ENCODE measurements at places on chromosomes 5 and 9.
A peak's percentile ranks its signal among the peaks of the same experiment; 100 is the strongest.

DNA sequence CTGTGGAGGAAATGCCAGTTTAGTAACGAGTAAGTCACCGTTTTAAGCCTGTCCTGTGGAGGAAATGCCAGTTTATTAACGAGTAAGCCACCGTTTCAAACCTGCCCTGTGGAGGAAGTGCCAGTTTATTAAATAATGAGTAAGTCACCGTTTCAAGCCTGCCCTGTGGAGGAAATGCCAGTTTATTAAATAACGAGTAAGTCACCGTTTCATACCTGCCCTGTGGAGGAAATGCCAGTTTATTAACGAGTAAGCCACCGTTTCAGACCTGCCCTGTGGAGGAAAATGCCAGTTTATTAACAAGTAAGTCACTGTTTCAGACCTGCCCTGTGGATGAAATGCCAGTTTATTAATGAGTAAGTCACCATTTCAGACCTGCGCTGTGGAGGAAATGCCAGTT is 18.9 kb upstream of the PDCD6 start:
- DNase-seq, result no peak

- no peak for DNase-seq
Measured at GRCh38 chr9:94611638-94612068, 18.0 kb upstream of the FBP2 start.

DNA sequence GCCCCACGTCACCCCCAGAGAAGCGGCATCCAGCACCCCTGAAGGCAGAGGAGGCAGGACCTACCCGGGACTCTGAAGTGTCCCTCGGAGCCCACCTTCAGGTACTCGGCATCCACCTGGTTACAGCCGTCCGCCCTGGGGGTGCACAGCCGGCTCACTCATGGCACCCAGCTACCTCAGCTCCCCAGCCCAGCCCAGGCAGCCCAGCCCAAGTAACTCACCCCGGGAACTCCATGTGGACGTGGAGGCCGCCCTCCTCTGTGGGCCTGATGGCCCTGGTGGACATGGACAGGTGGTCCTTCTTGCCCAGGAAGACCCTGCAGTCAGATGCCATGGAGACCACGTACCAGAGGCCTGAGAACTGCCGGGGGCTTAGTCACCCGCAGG is 676 bp downstream of the LCN15 start:
- no peak for DNase-seq

GRCh38 chr5:61538722-61539501 is 206.9 kb downstream of the ZSWIM6 start:
- no peak for DNase-seq

- DNase-seq, result no peak
Measured at GRCh38 chr5:98825582-98826375, 52.3 kb downstream of the RGMB start.

DNA sequence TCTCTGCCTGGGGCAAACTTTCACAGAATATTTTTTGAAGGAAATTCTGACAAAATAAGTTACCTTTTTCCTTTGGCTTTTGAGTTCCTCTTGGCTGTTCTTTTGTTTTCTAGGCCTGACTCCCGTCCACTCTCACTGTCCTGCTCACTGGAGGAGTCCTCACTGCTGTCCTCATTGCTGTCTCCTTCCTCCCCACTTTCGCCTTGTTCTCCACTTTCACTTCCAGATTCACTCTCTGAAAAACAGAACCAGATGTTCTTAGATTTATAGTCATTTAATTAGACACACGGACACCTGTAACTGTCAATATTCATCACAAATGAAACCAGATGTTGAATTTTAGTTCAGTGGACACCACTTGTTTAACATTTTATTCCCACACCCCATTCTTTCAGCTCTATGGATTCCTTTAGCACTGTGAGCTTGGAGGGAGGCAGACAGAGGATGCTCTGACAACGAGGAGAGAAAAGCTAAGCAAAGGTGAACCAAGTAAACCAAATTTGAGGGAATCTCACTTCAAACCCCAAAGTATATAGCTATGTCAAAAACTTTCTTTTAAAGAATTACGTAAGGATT is 180.7 kb downstream of the AP3B1 start:
- no peak for DNase-seq

- no peak for DNase-seq
Measured at GRCh38 chr5:126460459-126460858, 37.2 kb downstream of the GRAMD2B start.

- DNase-seq, result peak; percentile 10
Measured at GRCh38 chr5:107670932-107671741, at the start of gene EFNA5. TSS of gene EFNA5 (minus strand) at chr5:107670937.

GRCh38 chr9:126287166-126287866 is 39.3 kb upstream of the MVB12B start:
- no peak for DNase-seq

- DNase-seq, result no peak
Measured at GRCh38 chr5:116365006-116365496, 209.6 kb downstream of the SEMA6A start.

DNA sequence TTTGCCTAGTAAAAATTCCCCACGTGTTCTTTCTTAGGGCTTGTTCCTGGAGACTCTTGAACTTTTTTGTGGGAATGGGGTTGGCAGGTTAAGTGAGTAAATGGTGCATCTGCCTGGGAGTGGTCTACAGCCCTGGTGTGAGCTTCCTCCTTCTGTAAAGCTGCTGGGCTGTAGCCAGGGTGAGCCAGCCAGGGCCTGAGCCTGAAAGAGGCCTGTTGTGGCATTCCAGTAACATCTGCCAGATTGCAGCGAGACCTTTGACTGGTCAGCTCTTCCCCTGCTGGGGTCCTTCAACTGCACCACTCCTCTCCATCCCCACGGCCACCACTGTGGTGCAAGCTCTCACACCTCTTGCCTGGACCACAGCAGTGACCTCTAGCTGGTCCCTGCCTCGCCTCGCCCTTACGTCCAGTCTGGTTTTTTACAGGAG is 47.5 kb downstream of the SLC22A5 start:
- DNase-seq, result no peak

GRCh38 chr9:135887585-135888050 is 19.7 kb downstream of the CAMSAP1 start:
- peak; percentile 40 for DNase-seq

DNA sequence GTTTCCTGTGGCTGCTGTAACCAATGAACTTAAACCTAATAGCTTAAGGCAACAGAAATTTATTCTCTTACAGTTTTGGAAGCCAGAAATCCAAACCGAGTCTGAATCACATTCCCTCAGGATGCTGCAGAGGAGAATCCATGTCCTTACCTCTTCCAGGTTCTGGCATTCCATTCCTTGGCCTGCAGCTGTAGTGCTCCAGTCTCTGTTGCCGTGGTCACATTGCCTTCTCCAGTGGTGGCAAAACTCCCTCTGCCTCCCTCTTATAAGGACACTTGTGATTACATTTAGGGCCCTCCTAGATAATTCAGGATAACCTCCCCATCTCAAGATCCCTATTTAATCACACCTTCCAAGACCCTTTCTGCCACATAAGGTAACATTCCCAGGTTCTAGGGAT is 88.7 kb upstream of the SHB start:
- DNase-seq, result no peak

- DNase-seq, result no peak
Measured at GRCh38 chr9:90939351-90939750, 137.7 kb downstream of the SYK start.

GRCh38 chr5:149549461-149550267 is 1.6 kb downstream of the CSNK1A1 start:
- DNase-seq, result peak; percentile 77

GRCh38 chr5:107431536-107431935 is 239.2 kb downstream of the EFNA5 start:
- no peak for DNase-seq

- no peak for DNase-seq
Measured at GRCh38 chr5:12269164-12269563, 364.9 kb upstream of the CTNND2 start.

GRCh38 chr9:18437315-18438201 is 36.4 kb upstream of the ADAMTSL1 start:
- DNase-seq, result no peak

DNA sequence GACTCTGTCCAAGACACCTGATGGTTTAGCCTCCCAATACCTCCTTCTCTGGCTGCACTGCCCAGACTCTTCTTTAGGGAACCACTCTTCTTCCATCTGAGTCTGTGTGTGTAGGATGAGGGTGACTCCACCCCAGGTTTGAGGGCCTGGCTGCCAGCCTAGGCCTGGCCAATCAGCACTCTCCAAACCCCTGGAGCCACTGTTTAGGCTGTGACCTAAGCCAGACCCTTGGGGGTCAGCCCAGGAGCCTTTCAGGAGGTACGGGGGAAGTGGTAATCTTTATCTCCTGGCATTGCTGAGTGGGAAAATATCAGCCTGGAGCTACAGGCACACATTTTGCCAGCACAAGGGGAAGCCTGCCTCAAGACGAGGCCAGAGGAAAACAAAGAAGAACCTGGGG is 6.2 kb upstream of the ERGIC1 start:
- no peak for DNase-seq

- DNase-seq, result no peak
Measured at GRCh38 chr5:35010676-35011075, 37.1 kb downstream of the AGXT2 start.

- no peak for DNase-seq
Measured at GRCh38 chr5:95439801-95440493, 48.8 kb downstream of the FAM81B start.

DNA sequence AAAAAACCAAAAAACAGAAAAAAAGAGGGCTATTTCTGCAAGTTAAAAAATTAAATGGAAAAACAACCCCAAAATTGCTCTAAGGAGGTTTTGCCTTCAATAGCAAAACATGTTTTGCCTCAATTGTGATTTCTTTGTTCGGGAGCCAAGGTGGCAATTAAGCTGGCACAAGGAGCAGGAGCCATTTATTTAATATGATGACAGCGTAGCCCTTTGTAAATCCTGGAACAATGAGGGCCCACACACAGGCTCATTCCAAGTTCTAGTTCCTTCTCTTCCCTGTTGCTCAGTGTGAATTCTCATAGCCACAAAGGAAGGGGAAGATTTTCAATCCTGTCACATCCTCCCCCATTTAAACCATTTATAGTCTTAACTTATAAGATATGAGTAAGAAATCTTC is 353.2 kb downstream of the PDE4D start:
- peak; percentile 7 for DNase-seq

GRCh38 chr5:169832304-169832703 is 148.0 kb downstream of the INSYN2B start:
- no peak for DNase-seq

DNA sequence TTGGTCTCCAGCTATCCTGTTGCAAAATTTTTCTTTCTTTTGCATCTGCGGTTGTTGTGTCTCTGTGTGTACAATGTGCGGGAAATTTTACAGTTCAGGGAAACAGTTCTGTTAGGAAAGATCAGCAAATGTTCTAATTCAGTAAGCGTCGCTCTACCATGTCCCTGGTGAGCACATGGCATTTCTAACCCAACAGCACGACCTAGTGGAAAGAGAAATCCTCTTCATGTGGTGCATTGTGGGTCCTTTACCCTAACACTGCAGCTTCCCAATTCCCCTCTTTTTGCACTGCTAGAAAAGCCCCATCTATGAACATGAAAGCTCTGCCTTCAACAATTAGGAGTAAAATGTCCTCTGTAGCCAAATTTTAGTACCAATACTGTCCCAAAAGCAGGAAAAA is 974.2 kb upstream of the CDH9 start:
- no peak for DNase-seq

DNA sequence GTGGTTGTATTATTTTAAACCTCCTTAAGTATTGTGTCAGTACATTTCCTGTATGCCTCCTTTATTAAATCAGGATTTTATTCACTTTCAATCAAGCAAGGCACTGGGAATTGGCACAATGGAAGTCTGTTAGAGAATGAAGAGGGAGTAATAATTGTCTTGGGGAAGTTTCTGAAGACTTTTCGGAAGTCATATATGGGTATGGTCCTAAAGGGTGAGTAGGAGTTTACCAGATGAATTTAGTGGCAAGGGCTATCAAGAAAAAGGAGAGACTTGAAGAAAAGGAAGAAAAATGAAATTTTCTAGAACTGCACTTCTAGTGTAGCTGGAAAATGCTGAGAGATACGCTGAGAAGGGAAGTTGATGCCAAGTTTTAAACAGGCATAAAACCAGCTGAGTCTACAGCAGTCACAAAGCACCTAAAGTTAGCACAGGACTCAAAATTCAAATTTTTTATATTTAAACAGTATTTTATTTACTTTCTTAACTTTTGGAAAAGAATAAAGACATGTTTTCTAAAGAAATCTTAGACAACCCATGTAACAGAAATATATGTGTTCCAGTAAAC is 184.9 kb downstream of the SMC2 start:
- DNase-seq, result no peak

GRCh38 chr5:1508659-1509290 is 15.0 kb downstream of the LPCAT1 start:
- DNase-seq, result no peak

DNA sequence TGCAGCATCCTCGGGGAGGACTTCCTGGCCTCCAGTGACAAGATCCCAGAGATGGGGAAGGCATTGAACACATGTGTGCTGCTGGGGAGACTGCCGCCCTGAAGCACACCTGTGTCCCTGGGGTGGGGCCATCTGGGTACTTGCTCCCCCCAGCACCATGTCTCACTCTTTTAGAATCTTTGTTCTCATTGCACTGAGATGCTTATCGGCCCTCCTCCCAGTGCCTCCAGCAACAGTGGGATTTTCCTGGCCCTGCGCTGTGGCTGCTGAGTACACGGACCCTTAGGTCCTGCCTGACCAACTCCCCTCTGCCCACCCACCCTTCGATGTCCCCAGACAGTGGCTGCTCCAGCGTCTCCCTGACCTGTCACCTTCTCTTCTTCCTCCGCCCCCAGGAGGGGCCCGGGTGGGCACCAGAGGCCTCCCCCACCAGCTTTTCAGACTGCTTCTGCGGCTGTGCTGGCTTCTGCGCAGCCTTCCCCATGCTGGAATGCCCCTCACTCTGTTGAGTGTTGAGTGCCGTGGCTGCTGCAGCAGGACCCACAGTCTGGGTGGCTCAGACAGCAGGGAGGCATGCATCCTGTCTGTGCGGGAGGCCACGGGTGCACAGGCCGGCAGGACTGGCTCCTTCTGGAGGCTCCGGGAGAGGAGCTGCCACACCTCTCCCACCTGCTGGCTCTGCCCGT is 145.9 kb upstream of the IRX2 start:
- DNase-seq, result no peak

DNA sequence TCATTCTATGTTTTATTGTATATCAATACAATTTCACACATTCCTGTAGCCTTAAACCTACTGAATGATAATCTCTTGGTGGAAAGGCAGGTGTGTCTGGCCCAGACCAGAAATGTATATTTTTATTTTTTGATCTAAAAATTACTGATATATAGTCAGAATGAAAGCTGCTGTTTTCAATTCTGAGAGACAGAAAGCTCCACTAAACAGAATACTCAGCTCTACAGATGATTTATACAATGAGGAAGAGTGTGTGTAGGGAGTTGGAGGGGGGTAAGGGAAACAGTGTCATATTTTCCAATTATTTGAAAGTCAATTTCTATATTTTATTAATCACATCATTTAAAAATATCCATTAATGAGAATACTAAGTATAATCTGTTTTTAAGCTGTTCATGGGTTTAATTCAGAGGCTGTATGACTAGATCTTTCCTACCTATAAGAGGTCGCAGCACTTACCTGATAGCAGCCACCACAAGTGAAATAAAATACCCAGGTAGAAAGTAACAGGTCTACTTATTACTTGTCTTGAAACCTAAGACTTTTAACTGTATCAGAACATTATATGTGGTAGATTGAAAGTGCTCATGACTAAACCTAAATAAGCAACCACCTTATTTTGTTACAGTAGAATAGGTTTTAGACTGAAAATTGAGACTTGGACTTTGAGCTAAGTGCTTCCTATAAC is 183.4 kb downstream of the TMC1 start:
- DNase-seq, result no peak
